ENCODE measurements at places on chromosomes 5 and 9.
A peak's percentile ranks its signal among the peaks of the same experiment; 100 is the strongest.

DNA sequence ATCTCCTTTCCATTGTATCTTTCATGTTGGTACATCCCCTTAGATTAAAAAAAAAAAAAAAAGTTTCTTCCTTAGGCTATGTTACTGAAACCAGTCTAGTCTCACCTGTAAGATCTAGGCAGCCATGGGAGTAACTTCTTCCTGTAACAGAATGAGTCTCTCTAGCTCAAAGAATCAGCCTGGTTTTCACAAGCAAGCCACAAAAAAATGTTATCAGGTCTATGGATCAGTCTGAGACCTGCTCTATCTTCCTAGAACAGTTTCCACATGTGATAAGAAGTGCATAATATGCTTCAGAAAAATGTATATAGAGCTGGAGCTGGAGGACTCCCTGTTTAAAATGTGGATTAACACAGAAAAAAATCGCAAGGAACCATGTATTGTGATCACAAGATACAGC, 53.8 kb downstream of the ARRDC3 start:
- no peak for DNase-seq

DNA sequence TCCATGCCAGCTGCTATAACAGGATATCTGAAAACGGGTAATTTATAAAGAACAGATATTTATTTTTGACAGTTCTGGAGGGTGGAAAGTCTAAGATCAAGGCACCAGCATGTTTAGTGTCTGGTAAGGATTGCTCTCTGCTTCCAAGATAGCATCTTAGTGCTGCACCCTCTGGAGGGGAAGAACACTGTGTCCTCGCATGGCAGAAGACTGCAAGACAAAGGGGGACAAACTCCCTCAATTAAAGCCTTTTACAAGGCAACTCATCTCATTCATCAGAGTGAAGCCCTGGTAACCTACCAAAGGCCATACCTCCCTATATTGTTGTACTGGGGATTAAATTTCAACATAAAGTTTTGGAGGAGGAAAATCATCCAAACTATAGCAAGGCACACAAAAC, 298.9 kb upstream of the EDIL3 start:
- DNase-seq: no peak

GRCh38 chr5:124867137-124867704, 120.8 kb upstream of the ZNF608 start:
- DNase-seq: no peak

DNA sequence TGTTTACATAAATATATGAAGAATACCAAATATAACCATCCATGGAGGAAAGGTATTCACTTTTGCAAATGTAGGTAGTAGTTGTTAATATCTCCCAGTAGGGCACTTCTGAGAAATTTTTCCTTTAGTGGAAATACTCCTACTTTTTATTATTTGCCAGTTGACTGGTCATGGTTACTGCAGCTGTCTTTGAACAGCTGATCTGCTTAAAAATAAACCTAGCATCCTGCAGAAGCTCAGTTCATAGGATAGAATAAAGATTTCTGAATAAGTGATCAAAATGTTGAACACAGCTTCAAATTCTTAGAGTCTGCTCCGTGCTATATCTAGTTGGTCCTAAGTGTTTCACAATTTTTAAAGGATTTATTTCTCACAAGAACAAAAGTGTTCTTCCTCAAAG, 270.7 kb upstream of the TRPC7 start:
- no peak for DNase-seq

- DNase-seq: no peak
These were observed 1.3 kb upstream of the PLPPR1 start for GRCh38 chr9:101027236-101027635.

DNA sequence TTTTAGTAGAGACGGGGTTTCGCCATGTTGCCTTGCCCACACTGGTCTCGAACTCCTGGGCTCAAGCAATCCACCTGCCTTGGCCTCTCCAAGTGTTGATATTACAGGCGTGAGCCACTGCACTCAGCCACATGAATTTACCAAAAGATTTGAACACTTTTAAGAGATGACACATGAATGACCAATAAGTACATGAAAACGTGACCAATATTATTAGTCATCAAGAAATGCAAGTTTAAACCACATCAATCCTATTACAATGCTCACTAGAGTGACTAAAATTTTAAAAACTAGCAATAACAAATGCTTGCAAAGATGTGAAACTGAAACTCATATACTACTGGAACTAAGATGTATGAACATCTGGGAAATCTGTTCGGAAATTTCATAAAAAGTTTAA, 54.3 kb downstream of the NR6A1 start:
- no peak for DNase-seq

GRCh38 chr5:147413266-147413665, 96.6 kb downstream of the DPYSL3 start:
- no peak for DNase-seq

DNA sequence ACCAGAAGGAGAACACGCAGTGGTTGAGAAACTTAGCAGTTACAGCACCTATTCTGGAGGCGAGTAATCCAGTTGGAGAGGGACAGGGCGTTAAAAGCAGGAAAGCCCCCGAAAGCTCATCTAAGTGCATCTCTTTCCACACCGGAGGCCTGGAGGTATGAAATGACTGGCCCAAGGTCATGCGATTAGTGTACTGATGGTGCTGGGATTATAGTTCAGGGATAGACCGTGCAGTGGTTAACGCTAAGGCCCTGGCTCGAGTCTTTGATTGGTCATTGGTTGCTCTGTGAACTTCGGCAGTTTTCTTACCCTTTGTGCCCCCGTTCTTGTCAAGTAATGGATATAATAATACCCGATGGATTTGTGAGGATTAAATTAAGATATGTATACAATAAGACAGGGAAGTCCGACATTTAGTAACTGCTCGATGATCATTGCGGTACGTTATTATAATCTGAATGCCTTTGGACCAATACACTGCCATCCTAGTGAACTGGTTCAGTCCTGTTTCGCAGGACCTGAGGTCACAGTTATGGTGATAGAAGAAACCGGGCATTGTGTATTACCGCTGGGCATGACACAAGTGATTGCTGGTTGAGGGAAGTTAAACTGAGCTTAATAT, 960 bp downstream of the CANX start:
- peak; percentile 24 for DNase-seq

Data from germinal center (tissue), 1 donor.